ENCODE measurements at places on chromosomes 5 and 9.

GRCh38 chr5:158589939-158590338, 509.8 kb downstream of the EBF1 start:
- no peak for DNase-seq

GRCh38 chr5:57503433-57503832, 20.8 kb upstream of the ACTBL2 start:
- DNase-seq: no peak

GRCh38 chr5:16383544-16384052, 82.0 kb downstream of the ZNF622 start:
- DNase-seq: no peak

DNA sequence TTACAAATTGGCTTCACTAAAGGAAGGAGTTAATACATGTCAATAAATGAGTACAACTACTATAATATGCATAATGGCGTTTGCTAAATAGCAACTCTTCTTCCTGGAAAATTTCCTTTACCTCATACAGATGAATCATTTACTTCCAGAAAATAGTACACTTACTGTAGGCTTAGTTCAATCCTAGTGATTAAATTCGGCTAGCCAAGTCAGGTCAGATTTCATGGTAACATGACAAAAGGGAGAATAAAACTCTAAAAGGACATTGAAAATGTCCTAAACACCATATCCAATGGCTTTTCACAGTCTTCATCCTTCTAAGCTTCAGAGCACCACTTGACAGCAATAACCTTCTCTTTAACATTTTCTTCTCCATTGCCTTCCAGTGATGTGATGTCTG, 42.1 kb upstream of the ZFAND5 start:
- DNase-seq: no peak

DNA sequence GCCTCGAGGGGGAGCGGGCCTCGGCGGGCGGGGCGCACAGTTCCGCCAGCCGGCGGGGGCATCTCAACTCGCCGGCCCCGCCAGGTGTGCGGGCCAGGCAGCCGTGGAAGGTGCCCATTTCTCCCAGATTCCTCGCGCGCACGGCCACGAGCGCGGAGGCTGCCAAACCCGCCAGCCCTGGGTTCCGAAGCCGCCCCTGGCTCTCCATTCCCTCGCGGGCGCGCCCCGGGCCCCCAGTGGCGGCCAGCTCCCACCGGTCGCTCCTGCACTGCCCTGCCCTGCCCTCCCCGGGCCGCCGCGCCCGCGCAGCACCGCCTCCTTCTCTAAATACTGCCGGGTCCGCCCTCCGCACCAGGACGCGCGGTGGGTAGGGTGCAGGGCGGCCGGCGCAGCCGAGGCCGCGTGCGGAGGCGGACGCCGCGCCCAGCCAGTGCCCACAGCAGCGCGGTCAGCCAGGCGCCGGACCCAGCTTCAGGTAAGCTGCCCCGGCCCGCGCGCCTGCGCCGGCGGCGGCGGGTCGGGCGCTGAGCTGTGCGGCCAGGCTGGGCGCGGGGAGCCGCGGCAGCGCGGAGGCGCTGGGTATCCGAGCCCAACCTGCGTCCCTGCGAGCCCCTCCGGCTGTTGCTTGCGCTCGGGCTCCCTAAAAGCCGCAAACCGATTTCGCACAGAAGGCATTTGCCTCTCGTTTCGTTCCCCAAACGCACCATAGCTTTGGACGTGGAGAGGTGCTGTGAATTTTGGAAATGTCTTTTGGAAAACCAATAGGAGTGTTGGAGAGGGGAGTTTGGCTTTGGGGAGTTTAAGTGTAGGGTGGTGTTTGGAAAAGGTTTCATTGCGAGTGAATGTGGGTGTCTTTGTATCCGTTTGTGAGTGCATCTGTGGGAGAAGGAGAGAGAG, at the start of gene TMEM171:
Gene TMEM171, plus strand, starts transcription at position 354 of the 897 bp plus-strand sequence. CDS start 2,799 bp downstream, outside the sequence.
- DNase-seq: peak; percentile 21

GRCh38 chr5:155260798-155261197, 247.2 kb downstream of the KIF4B start:
- DNase-seq: peak; percentile 34

DNA sequence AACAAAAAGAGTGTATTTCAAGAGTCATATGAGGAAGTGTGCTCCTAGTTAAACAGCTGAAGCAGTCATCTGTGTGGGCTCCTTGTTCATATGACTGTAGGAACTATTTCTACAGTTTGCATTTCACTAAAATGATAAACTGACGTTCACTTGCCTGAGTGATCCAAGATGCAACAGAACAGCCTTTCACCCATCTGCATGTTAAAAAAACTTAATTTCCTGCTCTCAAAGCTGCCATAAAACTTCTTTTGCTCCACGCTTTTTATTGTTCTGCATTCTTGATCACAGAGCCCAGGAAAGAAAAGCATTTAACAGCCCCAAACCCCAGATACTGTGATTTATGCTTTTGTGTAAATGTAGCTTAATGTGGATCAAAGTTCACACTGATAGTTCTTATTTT, 43.9 kb downstream of the ZNF608 start:
- no peak for DNase-seq

DNA sequence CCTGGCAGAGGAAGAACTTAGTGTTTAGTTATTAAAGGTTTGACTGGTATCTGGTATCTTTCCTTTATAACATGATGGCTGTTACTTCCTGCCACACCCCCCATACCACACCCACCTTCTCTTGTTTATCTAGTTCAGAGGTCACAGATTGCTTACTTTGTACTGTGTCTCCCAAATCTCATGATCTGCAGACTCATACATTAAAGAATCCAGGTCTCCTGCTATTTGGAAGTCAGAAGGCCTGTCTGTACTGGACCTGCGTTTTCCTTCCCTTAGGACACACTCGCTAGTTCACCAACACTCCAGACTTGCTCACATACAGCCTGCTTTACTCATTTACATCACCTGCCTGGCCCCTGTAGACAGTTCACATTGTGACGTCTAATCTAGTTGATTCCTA, 39.3 kb downstream of the NUDT12 start:
- DNase-seq: no peak

DNA sequence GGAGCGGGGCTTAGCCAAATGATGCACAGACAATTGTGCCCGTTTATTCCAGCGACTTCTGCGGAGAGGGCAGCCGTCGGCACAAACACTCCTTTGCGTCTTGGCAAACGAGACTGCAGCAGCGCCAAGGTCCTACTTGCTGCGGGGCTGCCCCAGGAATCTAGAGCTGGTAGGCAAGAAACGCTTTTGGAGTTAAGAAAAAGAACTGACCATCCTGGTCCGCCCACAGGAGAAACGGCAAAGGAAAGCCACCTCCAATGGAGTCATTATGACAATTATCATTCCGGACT, 2.3 kb downstream of the RXFP3 start:
- DNase-seq: peak; percentile 75

GRCh38 chr9:79639354-79639753, 67.6 kb downstream of the TLE4 start:
- DNase-seq: no peak

DNA sequence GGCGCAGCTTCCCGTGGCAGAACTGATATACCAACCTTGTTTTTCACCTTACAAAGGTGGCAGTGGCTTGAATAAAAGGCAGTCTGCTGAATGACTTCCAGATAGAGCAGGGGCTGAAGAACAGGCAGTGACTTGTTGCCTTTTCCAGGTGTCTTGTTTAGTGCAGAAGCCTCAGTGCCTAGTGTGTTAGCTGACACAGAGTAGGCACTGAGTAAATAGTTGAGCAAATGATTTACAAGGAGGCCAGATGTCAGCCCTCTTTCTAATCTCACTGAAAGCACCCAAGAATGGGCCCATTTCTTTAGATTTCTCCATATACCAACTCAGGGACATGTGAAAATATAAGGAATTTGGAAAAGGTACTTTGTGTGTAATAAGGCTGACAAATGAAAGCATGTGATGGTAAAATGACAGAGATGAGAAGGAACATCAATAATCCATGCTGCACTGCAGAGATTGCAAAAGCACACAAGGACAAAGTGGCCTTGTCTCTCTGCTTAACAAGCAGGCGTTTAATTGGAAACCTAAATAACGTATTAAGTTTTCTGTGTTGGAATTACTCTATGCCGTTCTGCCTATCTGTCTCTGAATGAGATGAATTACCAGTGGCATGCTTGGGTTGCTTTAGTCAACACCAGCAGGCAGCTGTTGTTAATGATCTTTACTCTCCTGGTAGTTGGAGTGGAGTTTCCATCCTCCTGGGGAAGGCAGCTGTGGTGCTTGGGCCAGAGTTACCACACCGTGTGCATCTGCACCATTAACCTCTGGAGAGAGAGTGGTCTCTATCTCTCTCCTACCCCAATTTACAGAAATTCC, 360.1 kb upstream of the C9orf72 start:
- no peak for DNase-seq

GRCh38 chr9:87336407-87336806, 161.3 kb upstream of the DAPK1 start:
- no peak for DNase-seq

DNA sequence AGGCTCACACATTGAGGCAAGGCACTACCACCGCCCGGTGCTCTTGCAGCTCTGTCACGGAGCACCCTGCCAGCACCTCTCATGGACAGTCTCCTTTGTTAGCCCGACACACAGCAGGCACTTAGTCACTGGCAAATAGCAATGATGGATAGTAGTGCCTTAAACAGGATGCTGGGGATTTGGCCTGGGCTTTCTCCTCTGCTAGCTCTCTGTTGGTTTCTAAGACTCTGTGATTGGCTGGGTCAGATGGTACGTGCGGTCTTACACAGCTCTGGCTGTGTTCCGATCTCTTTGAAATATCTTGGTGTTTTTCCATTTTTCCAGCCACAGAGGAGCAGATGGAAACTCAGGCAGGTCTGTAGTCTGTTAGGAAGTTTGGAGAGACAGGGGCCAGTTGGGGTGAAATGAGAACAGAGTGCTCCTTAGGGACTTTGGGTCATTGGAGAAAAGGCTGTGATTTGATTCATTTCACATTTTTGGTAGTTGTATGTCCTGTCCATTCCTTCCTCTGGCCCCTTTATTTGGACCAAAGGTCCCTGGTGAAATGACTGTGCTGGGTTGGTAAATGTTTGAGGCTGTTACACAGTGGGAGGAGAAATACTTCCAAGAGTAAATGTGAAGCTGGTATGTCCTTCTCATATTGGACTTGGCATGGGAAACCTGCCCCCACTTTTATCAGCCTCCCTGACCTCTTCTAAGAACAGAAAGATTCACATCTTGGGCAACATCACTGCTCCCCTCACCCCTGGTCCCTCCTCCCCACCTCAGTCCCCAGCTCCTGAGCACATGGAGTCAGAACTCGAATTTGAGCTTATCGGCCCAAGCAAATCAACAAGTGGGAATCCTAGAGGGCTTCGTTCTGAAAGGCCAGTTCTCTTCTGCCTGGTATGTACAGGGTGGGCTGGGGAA, 3.4 kb downstream of the SMIM3 start:
- DNase-seq: no peak

GRCh38 chr5:173689737-173690360, 73.4 kb upstream of the BOD1 start:
- DNase-seq: no peak

GRCh38 chr5:57339521-57339920, 143.1 kb downstream of the ACTBL2 start:
- no peak for DNase-seq

DNA sequence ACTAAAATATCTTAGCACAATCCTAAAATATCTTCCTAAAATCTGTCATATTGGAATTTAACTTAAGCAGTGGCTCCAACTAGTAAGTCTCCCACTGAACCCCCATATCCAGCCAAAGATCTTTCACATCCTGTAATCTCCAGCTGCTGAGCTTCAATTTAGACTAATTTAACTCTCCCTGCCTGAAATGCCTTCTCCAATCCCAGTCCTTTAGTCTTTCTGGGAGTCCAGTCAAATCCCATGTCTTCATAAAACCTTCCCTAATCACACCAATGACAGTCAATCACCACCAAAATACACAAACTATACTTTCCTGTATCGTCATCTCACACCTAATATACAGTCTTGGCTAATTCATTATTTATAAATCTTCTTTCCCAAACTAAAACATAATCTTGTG, 607 bp upstream of the KLHL3 start:
- no peak for DNase-seq

DNA sequence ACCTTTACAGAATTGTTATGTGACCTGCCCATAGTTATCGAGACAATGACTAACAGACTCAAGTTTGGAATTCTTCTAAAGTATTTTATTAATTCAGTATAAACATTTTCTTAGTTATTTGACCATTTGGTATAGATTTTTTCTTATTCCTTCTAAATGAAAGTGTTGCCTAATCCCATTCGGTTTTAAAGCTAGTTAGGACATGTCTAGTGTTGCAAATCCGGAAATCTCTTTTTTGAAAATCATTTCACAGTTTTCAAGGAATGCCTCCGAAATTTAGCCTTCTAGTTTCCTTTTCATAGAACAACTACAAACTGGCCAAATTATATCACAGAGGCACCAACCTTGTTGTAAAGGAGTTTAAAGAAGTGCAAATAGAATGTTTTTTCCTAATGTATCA, 171.8 kb downstream of the XRCC4 start:
- no peak for DNase-seq
